ENCODE measurements at places on chromosomes 11 and 22.

DNA sequence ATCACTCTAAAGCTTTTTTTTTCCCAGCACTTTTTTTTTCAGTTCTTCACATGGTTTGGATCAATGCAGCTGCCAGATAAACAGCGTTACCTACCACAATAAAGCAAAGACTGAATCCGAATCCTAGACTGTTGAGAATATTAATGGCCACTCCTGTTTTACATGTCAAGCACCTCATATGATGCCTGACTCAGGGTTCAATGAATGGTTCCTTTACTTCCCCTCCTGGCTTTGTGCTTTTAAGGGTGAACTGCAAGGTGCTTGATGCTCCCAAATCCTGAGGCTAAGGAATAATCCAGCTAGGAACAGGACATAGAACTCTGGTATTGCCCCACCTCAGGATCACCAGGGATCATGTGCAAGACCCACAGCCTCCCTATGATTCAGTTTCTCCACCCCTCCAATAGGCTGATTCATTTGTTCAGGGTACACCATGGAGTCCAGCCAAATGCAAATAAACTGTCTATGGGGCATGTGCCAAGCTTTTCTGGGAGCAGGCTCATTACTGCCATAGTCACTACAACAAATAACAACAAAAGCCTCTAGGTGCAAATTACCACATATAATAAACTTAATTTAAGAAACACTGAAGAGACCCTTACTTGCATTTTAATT lies 104.3 kb downstream of the GAB2 start:
- peak; percentile 68 for DNase-seq

DNA sequence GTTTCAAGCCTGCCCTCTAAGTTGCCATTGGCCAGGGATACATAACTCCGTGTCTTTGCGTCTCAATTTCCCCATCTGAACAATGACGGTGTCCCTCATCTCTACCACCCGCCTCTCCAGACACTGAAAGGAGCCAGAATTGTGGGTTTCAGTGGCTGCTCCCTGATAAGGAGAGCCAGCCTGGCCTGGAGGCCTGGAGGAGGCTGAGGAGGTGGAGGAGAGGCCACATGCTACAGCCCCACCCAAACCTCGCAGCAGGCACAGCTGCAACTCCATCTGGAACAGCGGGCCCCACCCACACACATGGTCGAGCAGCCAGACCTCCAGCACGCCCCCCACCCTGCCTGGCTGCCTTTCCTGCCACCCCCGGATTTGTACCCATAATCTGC lies 34.4 kb upstream of the CD82 start:
- DNase-seq: no peak

- no peak for DNase-seq
Observed at GRCh38 chr11:35750315-35750714, 87.7 kb downstream of the TRIM44 start.

GRCh38 chr11:127238321-127238720 lies 237.8 kb upstream of the KIRREL3 start:
- no peak for DNase-seq

DNA sequence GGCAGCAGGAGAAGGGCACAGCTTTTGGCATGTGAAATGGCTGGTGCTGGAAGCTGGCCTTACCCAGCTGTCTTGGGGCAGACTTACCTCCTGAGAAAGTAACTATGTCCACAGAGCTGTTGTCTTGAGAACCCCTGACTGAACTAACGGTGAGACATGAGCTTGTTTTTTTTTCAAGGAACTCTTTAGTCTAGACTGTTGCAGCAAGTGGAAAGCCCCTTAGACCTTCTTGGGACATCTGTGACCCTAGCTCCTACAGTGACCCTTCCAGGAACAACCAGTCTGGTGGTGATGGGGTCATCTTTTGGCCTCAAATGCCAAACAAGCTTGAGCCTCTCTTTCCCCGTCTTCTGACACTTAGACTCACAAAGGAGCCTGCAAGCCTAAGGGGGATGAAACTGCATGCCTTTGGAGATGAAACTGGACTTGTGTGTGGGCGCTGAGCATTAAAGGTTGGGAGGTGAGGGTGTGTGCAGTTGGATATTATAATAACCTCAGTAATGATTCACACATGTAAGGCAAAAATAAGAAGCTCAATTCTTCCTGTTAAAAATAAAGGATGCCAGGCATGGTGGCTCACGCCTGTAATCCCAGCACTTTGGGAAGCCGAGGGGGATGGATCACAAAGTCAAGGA lies 35.4 kb downstream of the SDHD start:
- no peak for DNase-seq

All from EH (cell line).